ENCODE measurements at places on chromosomes 16 and 17.

GRCh38 chr16:46613352-46613751 is 7.8 kb downstream of the SHCBP1 start:
- DNase-seq: no peak

GRCh38 chr16:89423681-89424260 is 66.6 kb downstream of the ANKRD11 start:
- no peak for DNase-seq

GRCh38 chr16:85140455-85141012 is 28.3 kb upstream of the CIBAR2 start:
- DNase-seq: no peak

DNA sequence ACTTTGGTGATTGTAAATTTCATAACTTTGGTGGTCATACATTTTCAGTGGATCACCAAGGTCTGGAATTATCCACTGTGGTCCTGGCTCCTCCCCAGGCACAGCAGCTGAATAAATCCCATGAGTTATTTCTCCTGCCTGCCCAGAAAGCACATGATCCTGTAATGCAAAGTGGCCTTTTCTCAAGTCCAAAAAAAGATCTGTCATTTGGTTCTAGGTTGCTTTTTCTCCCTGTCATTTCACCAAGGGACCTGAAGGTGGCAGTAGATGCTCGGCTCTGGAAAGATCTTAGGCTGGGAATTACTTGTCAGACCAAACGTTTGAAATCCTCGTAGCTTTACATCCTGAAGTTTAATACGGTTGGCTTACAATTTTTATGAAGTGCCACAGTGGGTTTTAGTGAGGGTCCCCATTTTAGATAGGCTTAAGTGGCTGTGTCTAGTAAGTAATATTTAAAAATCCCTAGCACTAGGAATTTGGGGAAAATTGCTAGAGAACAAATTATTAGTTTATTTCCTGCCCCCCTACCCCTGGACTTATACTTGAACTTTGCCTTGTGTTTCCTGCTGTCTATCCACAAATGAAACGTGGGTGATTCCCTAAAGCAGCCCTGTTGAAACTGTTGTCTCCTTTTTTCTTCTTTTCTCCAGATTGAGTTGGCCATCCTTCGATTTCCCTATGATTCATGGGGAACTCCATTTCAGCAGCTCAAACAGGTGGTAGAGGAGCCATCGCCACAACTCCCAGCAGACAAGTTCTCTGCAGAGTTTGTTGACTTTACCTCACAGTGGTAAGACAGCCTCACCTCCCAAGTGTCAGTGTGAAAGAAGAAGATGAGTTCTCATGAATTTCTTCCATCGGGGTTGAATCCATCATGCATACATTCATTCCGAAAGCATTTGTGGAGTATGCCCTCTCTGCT is 111.7 kb downstream of the MAP2K6 start:
- no peak for DNase-seq

DNA sequence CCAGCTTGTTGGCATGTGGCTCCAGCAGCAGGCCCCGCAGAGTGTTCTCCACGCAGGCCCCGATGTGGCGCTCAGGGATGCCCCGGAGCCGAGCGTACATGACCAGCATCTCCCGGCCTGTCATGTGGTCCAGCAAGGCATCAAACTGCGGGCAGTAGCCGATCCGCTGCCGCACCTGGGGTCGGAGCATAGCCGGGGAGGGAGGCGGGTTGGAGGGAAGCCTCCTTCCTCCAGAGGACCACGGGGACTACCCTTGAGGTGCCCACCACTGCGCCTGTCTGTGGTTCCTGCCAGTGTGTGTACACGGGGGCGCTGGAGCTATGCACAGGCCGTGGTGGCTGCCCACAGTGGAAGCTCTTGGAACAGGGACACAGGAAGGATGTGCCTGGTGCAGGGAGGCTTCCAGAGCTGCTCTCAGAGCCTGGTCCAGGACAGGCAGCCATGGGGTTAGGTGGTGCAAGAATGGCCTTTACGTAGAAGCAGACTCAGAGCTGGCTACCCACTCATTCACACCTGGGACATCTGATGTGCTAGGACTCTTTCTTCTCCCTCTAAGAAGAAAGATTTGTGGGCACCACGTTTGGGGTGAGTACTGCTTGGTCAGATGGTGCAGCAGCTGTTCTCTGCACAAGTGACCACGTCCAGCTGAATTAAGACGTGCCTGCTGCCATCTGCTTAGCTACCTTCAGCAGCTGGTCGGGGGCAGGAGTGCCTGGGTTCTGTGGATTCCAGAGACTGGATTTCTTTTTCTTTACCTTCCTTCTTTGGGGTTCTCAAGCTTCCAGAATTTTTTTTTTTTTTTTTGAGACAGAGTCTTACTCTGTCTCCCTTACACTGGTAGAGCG is 11.3 kb upstream of the RNPS1 start:
- no peak for DNase-seq

- DNase-seq: no peak
Observed at GRCh38 chr17:72122010-72122764, 1.4 kb downstream of the SOX9 start.

DNA sequence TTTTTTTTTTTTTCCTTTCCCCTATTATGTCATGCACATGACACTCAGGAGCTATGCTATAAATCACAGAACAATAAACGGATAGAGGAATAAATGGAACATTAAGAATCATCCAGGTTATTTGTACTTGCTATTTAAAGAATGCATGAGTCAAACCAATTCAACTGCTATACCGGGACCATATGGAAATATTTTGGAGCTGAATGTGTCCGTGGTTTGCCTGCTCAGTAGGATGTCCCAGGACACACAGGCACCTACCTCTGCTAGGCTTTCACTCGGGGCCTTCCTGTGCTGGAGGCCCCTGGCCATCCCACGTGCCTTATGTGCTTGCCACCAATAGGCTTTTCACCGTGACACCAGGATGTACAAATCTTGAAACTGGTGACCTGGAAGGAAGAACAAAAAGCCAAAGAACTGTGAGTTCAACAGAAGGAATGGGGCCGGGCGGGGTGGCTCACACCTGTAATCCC is 15.3 kb upstream of the SEC14L1 start:
- no peak for DNase-seq

GRCh38 chr17:9021158-9021991 is at the start of gene NTN1:
Gene NTN1, plus strand, starts transcription at chr17:9021510. Its CDS starts 864 bp downstream, at chr17:9022374.
- peak; percentile 60 for DNase-seq

GRCh38 chr17:50184064-50184463 is 17.4 kb downstream of the COL1A1 start:
- no peak for DNase-seq

All from stimulated activated CD4-positive, alpha-beta T cell treated with anti-CD3 and anti-CD28 coated beads, Interleukin-15, amount 100 ng/mL, for 1 hour (primary cell).